ENCODE measurements at places on chromosomes 7 and 10. TPM values are rescaled to one million over a fixed set of nuclear protein-coding genes. Genes with fewer than 3 reads are reported as not detected.

Gene GIMAP5
- total RNA-seq: not detected

Gene WEE2
- 0.03 TPM for total RNA-seq

Gene CYP2C8
- total RNA-seq: not detected

Gene HOXA11
- total RNA-seq: 0.77 TPM

Gene GIMAP1
- total RNA-seq: not detected

All from A549 treated with CORT108297 at 1 μM for 4 hours (cell line).